ENCODE measurements at places on chromosomes 12 and 14.

DNA sequence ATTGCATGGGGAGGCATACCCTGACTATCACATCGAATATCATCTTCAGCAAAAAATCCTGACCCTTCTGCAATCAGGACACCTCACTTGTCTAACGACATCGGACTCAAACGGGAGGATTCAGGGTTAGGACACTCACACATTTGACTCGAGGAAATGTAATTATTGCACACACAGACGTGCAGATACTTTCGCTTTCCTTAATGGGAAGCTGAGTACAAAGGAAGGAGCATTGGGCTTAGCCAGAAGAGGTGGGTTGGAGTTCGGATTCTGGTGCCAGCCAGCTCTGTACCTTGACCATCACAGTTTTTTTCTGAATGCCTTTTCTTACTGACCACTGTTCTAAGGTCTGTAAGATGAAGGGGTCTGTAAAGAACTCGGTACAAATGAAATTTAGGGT is 260.4 kb downstream of the GALC start:
- no peak for DNase-seq

GRCh38 chr12:21656905-21657325 is 727 bp downstream of the LDHB start:
- no peak for DNase-seq

GRCh38 chr14:95229749-95230148 is 72.4 kb upstream of the DICER1 start:
- no peak for DNase-seq

DNA sequence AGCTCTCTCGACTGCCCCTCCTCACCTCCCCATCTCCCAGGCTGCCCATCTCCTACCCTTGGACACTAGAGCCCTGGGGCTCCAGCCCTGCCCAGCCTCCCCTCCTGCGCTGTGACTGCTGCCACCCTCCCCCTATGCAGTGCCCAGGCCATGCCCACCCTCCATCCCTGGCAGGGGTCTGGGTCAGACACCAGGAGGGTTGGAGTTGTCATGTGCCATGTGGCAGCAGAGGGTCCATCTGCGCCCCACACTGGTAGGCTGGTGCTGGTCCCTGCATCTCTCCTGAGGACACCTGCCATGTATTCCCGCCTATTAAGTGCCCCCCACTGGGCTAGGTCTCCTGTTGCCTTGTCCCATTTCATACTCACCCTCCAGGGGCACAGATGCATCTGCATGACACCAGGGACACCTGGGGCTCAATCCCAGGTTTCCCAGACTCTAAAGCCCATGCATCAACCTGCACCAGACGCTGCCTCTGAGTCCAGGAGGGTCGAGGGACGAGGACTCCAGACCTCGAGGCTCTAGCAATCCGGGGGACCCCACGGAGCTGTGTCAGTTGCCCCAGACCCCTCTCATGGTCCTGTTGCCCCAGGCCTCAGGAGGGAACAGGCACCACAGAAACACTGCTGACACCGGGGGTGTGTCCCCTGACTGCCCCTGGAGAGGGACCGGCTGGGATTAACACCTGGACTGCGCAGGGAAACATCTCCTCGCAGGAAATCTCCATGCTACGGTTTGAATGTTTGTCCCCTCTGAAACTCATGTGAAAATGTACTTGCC is 23.4 kb upstream of the SFSWAP start:
- no peak for DNase-seq

- no peak for DNase-seq
These were observed 103.2 kb downstream of the TSPAN8 start for GRCh38 chr12:71054551-71054950.

- DNase-seq, result no peak
These were observed 11.0 kb downstream of the ARHGDIB start for GRCh38 chr12:14950421-14950820.

- no peak for DNase-seq
These were observed 171.6 kb upstream of the WSCD2 start for GRCh38 chr12:107957459-107957858.

GRCh38 chr12:80242321-80242720 is 143.0 kb downstream of the OTOGL start:
- DNase-seq, result no peak

GRCh38 chr14:93104961-93105360 is 10.8 kb downstream of the ITPK1 start:
- no peak for DNase-seq

GRCh38 chr12:118136559-118137003 is 657 bp downstream of the PEBP1 start:
- DNase-seq, result no peak

DNA sequence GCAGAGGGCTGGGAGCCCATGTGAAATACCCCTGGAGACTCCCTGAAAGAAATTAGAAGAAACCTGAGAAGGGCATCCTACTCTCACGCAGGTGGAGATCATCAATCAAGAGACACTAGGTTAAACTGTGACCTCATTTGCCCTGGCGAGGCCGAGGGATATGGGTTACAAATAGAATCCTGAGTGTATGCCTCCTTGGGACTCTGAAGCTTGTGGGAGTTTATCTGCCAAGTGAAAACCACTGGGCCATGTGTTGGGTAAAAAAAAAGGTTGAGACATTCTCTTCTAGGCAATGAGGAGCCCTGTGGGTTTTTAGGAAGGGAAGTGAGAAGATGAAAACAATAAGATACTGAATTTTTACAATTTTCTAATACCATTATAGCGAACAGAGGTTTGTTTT is 160.7 kb upstream of the ARID2 start:
- DNase-seq, result no peak

DNA sequence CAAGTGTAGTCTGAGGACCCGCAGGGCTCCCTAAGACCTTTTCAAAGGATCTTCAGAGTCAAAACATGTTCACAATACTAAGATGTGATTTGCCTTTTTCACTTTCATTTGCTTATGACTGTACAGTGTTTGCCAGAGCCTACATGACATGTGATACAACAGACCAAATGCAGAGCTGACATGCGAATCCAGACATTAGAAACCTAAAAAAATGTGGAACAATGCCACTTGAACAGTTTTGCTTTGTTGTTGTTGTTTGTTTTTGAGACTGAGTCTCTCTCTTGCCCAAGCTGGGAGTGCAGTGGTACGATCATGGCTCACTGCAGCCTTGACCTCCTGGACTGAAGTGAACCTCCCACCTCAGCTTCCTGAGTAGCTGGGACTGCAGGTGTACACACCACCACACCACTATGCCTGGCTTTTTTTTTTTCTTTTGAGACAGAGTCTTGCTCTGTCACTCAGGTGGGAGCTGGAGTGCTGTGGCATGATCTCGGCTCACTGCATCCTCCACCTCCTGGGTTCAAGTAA is 5.3 kb upstream of the RAB35 start:
- no peak for DNase-seq

DNA sequence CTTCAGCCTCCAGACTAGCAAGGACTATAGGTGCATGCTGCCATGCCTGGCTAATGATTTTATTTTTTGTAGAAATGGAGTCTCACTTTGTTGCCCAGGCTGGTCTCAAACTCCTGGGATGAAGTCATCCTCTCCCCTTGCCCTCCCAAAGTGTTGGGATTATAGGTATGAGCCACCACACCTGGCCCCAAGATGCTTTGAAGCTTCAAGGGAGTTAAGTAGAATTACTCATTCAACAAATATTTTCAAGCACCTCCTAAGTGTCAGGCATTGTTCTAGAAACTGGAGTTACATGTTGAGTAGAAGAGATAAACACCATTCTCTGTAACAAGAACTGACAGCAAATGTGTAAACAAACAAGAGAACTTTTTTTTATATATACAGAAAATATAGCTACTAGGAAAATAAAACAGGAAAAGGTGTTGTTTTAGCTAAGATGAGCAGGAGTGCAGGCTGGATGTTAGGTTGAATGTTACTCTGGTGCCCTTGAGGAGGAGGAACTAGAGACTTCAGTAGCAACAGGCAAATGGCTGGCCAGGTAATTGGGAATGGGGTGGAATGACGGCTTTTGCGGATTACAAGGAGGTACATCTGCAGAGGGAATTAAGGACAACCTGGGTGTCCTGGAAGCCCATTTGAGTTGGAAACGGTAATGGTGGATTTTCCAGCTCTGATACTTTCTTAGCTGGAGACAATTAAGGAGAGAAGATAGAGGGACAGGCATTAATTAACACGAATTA is 32.0 kb upstream of the CFAP54 start:
- DNase-seq, result no peak

GRCh38 chr14:104171895-104172294 is 33.5 kb downstream of the KIF26A start:
- DNase-seq, result no peak

- DNase-seq, result no peak
These were observed 72.8 kb downstream of the SLCO1B3 start for GRCh38 chr12:20883288-20883687.

DNA sequence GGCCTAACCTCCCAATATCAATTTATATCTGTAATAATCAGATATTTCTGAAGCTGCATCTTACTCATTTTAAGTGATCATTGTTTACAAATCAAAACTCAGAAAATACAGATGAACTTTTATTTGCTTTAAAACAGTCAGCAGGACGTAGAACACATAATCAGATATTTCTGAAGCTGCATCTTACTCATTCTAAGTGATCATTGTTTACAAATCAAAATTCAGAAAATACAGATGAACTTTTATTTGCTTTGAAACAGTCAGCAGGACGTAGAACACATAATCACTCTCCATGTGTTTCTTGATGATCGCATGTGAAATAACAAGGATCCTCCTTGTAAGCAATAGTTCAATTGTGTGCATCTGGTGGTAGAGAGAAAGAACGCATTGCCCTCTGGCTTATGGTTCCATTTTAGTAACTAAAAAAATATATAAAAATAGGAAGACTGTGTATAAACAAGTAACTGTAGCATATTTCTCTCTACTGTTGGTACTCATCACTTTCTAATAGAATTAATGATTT is 15.0 kb upstream of the TMTC2 start:
- DNase-seq, result no peak

DNA sequence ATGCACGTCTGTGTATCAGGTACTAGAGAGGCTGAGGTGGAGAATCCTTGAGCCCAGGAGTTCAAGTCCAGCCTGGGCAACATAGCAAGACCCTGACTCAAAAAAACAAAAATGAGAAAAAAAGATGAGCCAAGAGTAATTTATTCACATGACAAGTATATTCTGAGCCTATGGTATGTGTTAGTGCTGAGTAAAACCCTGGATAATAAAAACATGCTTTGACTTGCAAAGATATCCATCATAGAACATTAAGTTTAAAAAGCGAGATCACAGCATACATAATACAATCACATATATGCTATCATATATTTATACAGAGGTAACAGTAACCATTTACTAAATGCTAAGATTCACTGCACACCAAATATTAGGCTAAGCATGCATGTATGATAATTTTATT is 23.9 kb upstream of the SLC10A1 start:
- DNase-seq, result no peak

GRCh38 chr14:89613260-89614008 is 196.4 kb upstream of the FOXN3 start:
- DNase-seq, result no peak

GRCh38 chr14:75562089-75562488 is 16.3 kb upstream of the FLVCR2 start:
- no peak for DNase-seq

DNA sequence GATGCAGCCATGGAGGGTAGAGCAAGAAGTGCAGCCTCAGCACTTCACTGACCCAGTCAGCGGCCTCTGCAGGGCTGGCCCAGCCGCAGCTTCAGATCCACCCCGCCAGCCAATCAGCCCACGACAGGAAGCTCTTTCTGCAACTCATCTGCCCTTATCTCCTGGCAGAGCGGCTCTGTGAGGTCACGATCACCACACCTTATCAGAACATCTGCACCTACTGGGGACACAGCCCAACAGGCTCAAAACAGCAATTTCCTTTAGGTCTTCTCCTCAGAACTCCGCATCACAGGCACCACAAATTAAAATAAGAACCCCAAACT is 287.3 kb downstream of the BCL11B start:
- no peak for DNase-seq

DNA sequence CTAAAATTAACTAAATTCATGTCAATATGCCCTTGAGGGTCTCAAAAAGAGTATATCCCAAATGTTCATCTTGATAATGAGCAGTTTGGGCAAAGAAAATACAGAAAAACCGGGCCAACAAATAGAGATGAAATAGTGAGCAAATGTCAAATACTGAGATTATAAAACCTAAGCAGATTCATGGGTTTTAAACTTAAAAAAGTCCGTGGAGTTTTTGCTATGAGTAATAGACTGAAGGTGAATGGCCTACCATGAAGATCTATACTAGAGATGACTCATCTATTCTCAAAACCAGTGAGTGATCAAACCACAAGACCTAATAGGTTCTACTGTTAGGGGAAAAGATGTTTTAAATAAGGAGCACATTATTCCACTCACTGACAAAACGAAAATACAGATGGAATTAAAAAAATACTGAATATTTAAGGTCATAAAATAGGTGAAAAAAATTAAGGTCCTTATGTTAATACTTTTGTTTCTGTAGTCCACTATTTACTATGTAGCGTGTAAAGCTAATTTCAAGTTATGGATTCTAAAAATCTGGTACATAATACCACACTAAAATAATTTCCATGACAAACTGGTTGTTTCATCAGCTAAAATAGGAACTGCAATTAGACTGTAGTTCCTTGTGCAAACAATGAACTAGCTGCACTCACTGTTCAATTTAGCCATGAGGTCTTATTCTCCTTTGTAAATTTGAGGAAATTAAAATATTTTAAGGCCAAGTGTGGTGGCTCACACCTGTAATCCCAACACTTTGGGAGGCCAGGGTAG is 5.0 kb downstream of the HNRNPC start:
- peak; percentile 61 for DNase-seq

- no peak for DNase-seq
These were observed 2.3 kb downstream of the KRT85 start for GRCh38 chr12:52364901-52365489.

DNA sequence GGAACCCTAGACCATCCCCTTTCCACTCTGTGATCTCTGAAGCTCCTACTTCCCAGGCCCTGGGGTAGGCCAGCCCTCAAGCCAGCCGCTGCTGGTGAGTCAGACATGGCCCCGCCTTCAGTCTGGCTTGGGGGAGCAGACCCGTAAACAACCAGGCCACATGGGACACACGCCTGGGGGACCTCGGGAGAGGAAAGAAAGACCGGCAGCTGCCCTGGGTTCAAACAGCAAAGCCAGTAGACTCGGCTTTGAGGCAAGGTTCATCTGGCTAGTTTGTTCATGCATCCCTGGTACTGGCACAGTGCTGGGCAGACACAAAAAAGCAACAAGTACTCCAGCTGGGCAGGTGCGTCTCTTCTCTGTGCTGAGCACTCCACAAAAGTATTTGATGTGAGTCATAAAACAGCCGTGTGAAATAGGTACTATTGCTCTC is 101.9 kb downstream of the SETD3 start:
- no peak for DNase-seq

DNA sequence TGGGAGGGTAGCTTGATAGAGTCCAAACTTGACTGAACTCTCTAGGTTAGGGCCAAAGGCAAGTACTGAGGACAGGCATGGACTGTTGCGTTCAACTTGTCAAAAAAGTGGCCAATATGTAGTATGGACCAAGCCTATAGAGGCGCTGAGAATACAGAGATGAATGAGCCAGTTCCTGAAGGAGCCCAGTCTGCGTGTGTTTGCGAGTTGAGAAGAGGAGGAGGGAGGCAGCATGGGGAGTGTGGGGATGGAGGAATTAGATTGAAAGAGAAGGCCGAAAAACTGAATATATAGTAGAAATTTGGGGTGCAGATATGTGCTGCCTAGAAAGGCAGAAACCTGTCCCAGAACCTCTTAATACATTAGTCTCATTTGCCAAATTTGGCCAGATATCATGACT is 412.4 kb downstream of the PCNX1 start:
- no peak for DNase-seq

GRCh38 chr14:96383445-96383844 is 8.5 kb upstream of the AK7 start:
- DNase-seq, result no peak

GRCh38 chr14:65296402-65296801 is 116.1 kb upstream of the FUT8 start:
- DNase-seq, result no peak

GRCh38 chr14:103707329-103708263 is 7.7 kb downstream of the XRCC3 start:
- DNase-seq, result no peak

All from fibroblast of skin of left biceps (primary cell).